ENCODE measurements at places on chromosomes 2 and 18.

- peak; percentile 74 for DNase-seq
Observed at GRCh38 chr2:20184067-20184938, 40.6 kb downstream of the SDC1 start.

- DNase-seq: no peak
Observed at GRCh38 chr18:35096677-35097011, 55.4 kb downstream of the MAPRE2 start.

DNA sequence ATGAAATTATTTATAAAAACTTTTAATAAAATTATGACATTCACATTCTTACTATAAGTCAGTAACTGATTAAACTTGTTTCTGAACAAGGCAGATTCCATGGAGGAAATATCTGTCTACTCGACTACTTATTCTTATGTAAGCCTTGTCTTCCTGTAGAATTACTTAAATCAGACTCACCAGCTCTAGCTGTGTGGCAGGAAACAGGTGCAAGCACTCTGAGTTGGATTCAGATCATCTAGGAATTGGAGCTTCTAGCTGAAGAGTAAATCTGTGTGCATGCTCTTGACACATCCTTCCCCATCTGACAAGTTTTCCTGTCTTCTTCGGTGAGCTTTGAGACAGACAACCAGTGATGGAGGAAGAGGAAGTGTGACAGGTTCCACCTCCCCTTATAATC lies 284.7 kb downstream of the TRIB2 start:
- DNase-seq: no peak

- DNase-seq: peak; percentile 77
Observed at GRCh38 chr18:58788971-58789875, 75.5 kb upstream of the ZNF532 start.

GRCh38 chr2:82198809-82199492 lies 1894.4 kb upstream of the LRRTM1 start:
- no peak for DNase-seq

- DNase-seq: no peak
Observed at GRCh38 chr2:69989009-69989408, 27.6 kb upstream of the ASPRV1 start.

GRCh38 chr2:159635006-159635789 lies 18.9 kb upstream of the BAZ2B start:
- DNase-seq: peak; percentile 85

DNA sequence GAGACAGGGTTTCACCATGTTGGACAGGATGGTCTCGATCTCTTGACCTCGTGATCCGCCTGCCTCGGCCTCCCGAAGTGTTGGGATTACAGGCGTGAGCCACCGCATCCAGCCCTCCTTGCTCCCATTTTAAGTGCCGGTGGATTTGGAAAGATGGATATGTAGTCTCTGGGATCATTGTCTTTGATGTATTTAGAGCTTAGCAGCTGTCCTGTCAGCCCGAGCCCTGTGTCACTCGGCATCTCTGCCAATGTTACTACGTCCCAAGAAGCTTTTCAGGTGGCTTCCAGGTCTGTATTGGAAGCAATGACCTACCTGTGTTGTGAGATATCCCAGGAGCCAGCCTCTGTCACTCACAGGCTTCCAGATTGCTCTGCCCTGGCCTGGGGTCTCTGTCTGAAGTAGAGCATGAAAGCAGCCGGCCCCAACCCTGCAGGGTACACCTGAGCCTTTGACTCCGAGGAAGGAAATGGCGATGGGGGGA lies 35.3 kb downstream of the MAP4K4 start:
- no peak for DNase-seq

DNA sequence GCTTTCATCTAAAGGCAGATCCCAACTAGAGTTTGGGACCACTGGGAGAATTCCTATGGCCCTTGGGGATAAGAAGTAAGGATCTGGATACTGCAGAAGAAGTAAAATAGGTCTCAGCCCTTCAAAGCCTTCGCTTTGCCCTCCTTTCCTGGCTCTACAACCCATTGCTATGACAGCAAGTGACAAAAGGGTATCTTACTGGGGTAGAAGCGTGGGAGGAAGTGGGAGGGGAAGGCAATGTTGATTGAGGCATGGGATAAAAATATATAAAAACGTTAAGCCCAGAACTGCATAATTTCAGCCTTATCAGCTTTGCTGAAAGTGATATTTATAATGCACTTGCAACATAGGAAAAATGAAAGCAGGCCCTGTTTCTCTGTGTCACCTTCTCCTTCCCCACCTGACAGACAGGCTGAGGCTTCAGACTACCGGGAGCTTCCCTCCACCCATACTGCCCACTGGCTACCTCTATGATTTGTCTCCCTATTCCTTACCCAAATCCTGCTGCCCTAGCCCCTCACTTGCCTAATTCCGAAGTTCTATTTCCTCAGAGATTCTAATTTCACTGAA lies 14.9 kb upstream of the SOS1 start:
- DNase-seq: no peak

DNA sequence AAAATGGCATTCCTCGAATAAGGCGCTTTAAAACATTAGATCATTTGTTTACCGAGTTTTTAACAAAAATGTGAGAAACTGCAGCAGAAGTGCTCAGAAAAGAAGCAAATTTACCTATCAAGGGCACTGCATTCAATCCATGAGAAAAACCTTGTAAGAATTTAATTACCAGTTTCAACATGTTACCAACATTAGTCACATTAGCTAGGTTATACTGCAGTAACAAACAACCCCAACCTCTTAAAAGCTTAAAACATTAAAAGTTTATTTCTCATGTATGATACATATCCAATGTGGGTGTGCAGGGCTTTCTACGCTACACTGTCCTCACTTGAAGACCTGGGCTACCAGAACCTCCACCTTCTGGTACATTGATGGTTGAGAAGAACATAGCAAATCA lies 68.1 kb upstream of the CCBE1 start:
- no peak for DNase-seq

DNA sequence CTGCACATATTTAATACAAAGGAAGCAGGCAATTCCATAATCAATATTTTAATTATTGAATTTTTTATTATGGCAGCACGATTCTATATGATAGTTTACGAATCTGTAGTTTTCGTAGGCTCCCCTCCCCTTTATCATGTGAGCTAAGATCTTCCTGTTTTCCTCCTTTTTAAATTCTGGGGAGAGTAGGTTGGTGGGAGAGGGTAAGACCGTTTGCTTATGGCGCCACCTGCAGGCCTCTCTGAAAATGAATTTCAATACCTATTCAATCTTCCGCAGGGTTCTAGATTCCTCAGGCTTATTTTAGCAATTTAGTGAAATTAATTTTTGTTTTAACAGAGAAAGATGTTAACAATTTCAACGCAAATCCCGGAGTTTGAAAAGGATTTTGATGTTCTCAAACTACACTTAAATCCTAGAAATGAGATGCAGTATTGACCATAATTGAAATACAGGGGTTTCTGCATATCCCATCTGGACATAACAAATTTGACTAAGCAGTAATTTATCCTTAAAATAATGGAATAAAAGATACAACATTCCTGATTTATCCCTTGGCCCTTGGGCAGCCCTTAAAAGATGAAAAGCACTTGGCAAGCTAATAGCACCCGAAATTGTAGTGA lies 12.8 kb upstream of the GBX2 start:
- peak; percentile 41 for DNase-seq

DNA sequence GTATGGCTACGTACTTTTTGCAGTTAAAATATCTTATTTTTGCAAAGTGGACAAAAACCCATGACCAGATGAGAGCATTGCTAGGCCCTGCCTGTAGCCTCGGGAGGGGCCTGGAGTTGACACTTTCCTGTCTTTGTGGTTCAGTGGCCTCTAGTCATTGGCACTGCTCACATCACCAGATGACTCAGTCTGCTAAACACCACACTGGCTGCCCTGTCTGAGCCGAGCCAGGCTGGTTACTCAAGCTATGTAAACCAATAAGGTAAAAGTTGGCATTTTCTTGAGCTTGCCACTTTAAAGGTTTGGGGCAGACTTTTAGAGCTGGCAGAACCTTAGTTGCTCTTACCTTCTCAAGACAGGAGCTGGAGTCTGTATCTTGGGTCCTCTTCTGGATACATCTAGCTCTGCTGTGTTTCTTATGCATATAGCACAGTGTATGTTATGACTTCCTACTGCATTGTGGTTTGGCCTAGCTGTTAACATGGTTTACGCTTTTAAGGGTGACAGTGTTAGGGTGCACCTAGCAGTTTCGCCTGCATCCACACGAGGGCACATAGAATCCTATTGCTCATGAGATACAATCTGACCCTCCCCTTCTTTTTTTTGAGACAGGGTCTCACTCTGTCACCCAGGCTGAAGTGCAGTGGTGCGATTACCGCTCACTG lies 76.4 kb downstream of the AP1S3 start:
- peak; percentile 88 for DNase-seq

GRCh38 chr18:69402533-69402989 lies 1.9 kb downstream of the DOK6 start:
- DNase-seq: no peak

DNA sequence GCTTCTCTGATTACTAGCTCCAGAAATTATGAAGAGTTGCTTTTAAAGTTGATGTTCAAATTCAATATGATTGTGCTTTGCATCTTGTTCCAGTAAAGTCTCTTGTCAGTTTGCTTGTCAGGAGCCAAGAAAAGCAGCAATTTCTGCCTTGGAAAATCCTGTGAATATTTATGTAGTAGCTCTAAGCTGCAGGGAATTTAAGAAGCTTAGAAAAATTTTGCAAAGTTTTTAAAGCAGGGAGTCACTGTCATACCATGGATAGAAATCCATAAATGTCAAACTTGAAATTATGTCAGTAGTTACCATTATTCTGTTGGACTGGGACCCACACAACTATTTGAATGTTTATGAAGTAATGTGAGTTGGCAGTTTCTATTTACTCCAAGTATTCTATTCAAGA lies 169.3 kb downstream of the TMEM200C start:
- DNase-seq: no peak
